ENCODE measurements at places on chromosomes 4 and X.

- no peak for DNase-seq
These were observed 583.1 kb downstream of the INPP4B start for GRCh38 chr4:142262956-142263355.

GRCh38 chr4:123110147-123110546, 187.8 kb upstream of the NUDT6 start:
- peak; percentile 72 for DNase-seq

DNA sequence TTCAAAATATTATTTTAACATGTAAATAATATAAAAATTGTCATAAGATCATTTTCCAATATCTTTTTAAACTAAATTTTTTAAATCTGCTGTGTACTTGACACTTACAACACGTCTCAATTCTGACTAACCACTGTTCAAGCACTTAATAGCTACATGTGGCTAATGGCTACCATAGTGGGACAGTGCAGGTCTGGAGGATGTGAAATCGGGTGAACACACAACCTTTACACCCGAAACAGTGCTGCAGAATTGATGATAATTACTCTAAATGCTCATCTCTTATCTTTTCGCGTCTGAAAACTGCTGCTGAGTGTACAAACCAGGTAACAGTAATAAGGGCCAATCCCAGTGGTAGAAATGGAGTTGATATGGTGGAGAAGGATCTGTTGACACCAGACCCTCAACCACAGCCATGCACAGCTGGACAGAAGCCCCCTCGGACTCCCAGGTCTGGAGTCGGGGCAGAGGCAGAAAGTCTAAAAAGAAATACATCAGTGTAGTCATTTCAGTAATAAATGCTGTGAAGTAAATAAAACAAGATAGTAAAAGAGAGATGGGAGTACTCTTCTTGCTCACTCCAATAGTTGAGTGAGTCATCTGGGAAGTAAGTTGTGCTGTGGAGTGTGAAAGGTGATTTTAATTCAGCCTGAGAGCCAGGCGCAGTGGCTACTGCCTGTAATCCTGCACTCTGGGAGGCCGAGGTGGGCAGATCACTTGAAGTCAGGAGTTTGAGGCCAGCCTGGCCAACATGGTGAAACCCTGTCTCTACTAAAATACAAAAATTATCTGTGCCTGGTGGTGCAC, 150.0 kb downstream of the CBR4 start:
- no peak for DNase-seq

- DNase-seq, result no peak
These were observed 836.0 kb downstream of the PDHA2 start for GRCh38 chr4:96675896-96676295.

DNA sequence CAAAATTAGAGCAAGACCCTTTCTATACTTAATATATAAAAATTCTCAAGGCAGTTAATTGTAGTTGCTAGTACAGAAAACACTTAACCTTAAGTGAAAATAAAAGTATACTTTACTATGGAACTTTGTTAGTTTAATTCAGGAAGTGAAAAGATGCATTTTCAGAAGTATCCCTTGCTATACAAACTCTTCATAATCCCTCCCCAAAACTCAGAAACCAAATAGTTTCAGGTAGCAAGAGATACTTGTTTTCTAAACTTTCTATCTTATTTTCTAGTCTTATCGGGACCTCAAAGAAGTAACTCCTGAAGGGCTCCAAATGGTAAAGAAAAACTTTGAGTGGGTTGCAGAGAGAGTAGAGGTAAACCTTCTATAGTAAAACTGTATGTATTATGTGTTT, 14.3 kb downstream of the PAICS start:
- no peak for DNase-seq

Measured in cardiac muscle cell (in vitro differentiated cells and primary cell).